Natural killer cell (primary cell): ENCODE measurements at places on chromosomes 11 and 22. TPM values are rescaled to one million over a fixed set of nuclear protein-coding genes. Genes with fewer than 3 reads are reported as not detected.
A peak's percentile ranks its signal among the peaks of the same experiment; 100 is the strongest.

DNA sequence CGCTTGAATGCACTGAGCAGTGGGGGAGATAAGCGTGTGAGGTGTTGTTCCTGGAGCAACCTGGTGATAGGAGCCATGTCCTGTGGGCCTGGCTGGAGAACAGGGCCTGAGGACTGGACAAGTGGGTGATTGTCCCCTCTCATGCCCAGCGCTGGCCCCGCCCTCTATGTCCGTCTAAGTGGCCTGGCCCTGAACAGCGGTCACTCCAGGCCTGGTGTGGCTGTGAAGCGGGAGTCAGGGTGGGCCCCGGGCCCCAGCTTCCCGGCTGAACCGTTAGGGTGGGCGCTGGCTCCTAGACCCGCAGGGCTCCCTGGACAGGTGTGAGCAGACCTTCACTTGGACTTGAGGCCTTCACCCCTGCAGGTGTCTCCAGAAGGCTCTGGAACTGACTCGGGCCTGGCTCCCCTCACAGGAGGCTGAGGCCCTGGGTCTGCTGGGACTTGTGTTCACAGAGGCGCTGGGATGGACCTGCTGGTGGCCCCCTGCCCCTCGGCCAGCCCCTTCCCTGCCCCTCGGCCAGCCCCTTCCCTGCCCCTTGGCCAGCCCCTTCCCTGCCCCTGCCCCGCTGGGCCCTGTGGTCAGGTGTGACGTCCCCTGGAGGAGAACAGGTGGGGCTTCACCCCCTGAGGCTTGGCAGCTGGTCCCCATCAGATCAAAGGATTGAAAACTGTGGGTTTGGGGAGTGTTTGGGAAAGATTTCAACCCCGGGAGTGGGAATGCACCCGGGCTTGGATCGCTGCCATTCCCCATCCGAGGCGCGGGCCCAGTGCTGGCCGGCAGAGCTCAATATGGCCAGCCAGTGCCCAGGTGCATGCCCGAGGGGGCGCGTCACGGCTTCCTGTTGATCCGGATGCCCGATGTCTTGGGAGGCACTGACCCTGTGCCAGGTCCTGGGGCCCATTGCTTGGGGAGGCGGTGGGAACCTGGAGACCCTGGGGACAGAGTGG, 3.2 kb upstream of the MUC6 start:
- DNase-seq: no peak

- DNase-seq: peak; percentile 93
Observed at GRCh38 chr22:31346255-31346732, at the start of gene PATZ1. Gene PATZ1, minus strand, starts transcription at chr22:31346346. Its CDS starts 744 bp downstream, at chr22:31345602.

Gene KDM4D
- 0.14 TPM for total RNA-seq

DNA sequence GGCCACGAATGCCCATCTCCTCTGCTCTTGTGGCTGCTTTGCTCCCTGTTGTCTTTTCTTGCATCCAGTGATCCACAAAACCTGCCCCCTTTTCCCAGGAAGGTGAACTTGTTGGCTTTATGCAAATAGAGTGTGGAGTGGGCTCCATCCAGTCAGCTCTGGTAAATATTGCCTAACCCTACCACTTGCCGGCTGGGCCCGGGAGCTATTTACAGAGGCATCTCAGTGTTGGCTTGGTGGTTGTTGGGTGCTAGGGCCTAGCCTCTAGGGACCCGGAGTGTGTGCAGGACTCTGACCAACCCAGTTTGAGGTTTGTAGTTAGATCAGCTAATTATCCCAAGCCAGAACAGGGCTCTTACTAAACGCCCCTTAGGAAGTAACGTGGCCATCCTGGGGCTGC, 40.8 kb upstream of the TLCD5 start:
- DNase-seq: no peak

DNA sequence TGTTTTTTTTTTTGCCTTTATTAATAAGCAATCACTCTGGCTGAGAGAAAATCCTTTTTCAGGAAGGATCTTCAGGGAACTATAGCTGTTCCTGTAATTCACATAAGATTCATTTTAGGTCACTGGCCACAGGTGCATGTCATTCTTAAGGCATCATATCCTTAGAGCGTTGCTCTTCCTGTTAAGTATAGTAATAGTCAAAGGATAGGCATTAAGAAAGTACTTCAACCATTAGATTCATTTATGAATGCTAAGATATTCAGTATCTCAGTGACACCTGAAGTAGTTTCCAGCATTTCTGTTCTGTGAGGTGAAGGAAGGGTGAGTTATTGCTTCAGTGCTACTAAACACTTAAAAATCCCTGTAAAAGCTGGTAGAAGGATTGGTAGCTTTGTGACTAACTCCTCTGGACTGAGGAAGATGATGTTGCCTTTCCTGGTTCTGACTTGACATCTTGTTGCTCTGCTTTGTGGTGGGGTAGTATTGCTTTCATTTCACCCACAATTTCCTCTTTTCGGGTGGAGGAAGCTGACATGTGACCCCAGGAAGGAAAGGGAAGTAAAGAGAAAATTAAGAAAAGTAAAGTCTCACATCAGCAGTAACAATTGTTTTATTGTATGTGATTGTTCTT, 34.7 kb downstream of the RNF169 start:
- DNase-seq: peak; percentile 66
